ENCODE measurements at places on chromosomes 7 and 10.
A peak's percentile ranks its signal among the peaks of the same experiment; 100 is the strongest.

- DNase-seq: no peak
Observed at GRCh38 chr10:27364028-27364427, 123.4 kb upstream of the ACBD5 start.

DNA sequence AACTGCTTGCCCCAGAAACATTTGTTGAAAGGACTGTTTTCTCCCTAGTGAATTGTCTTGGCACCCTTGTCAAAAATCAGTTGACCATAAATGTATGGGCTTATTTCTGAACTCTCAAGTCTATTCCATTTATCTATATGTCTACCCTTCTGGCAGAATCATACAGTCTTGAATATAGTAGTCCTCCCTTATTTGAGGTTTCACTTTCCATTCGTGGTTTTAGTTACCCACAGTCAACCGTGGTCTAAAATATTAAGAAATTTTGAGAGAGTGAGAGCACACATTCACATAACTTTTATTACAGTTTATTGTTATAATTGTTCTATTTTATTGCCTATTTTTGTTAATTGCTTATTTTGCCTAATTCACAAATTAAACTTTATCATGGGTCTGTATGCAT is 17.4 kb upstream of the CEP41 start:
- no peak for DNase-seq

GRCh38 chr7:92295391-92295790 is 49.6 kb downstream of the ANKIB1 start:
- no peak for DNase-seq

- no peak for DNase-seq
Observed at GRCh38 chr7:137954614-137955013, 47.3 kb downstream of the CREB3L2 start.

DNA sequence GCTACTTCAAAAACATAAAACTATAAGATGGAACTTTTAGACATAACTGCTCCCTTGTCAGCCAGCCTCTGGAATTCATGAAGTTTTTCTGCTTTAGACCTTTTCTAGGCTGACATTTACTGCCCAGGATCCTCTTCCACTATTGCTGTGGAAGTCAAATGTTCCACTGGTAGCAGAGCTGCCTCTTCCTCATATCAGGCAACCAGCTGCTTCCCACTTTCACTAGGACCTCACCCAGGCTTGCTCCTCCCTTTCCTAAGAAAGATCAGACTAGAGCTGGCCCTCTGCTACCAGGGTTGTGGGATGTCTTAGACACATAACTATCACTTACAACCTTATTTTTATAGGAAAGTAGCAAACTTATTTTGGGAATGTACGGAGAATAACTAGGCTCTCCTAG is 121.5 kb downstream of the CTTNBP2 start:
- no peak for DNase-seq

GRCh38 chr7:138854115-138854645 is 56.2 kb upstream of the ATP6V0A4 start:
- DNase-seq: no peak

GRCh38 chr7:96665689-96666088 is 44.0 kb downstream of the SEM1 start:
- DNase-seq: no peak

- DNase-seq: no peak
Observed at GRCh38 chr10:71620642-71621041, 98.9 kb downstream of the C10orf105 start.

- no peak for DNase-seq
Observed at GRCh38 chr10:116237260-116237659, 35.7 kb downstream of the GFRA1 start.

- DNase-seq: peak; percentile 56
Observed at GRCh38 chr10:114544045-114544659, 113.9 kb downstream of the ABLIM1 start.

GRCh38 chr10:132674311-132674710 is 111.6 kb downstream of the NKX6-2 start:
- no peak for DNase-seq

- DNase-seq: no peak
Observed at GRCh38 chr10:130901311-130902165, 410.0 kb downstream of the TCERG1L start.

- DNase-seq: no peak
Observed at GRCh38 chr10:12406764-12407400, 57.5 kb downstream of the CAMK1D start.

GRCh38 chr10:80468002-80468401 is 13.9 kb downstream of the TSPAN14 start:
- peak; percentile 36 for DNase-seq

DNA sequence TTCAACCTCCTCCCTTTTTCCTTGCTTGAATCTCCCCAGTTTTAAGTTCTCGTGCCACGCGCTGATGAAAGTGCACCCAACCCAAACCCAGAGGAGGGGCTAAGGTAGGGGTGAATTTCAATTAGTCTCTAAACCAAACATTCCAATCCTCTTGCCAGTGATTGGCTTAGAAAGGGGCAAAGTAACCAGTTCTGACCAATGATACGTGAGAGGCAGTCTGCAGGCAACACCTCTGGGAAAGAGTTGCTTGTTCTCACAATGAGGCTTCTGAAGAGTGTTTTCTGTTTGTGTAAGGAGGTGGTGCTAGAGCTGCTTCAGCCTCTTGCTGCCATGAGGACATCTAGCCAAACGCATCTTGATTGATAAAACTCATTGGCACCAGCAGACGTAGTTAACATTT is 21.8 kb downstream of the SLC35G1 start:
- DNase-seq: no peak

DNA sequence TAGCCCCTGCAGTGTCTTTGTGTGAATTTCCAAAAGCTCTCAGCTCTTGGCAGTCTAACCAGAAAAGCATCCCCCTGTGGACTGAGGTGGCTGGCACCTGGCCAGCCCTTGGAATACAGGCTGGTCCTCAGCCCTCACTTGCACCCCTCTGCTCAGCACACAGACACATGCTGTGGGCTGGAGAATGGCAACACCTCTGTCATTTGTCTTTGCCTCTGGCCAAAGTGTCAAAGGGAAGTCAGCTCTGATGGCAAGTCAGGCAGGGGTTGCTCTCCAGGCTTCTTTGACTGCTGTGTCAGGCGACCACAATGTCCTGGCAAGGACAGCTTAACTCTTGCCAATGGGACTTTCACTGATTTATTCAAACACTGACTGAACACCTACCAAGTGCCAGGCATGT is 724.8 kb downstream of the INHBA start:
- DNase-seq: no peak

- DNase-seq: no peak
Observed at GRCh38 chr10:103049237-103049636, 131.1 kb downstream of the CNNM2 start.

- DNase-seq: no peak
Observed at GRCh38 chr10:30730306-30730705, 100.8 kb upstream of the LYZL2 start.

- DNase-seq: no peak
Observed at GRCh38 chr10:13669182-13669855, 82.6 kb downstream of the PRPF18 start.

GRCh38 chr10:24162206-24162985 is 46.5 kb upstream of the KIAA1217 start:
- DNase-seq: no peak

- DNase-seq: no peak
Observed at GRCh38 chr7:16616122-16616521, 29.4 kb downstream of the ANKMY2 start.

DNA sequence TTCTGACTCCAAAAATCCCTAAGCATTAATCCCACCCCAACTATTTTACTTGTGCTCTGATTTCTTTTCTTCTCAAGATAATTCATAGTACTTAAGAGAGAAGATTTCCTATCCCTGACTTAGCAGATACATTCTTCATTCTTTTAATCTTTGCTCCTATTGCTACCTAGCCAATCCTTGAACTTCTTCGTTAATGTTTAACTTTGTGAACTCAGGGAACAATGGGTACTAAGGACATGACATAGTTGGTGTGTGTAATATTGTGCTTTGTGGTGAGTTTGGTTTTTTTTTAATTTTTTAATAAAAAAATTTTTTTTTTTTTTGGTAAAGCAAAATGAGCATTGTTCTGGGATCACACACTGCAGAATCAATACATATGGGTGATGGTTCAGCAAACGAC is 166.2 kb downstream of the CHCHD3 start:
- no peak for DNase-seq

GRCh38 chr7:15007507-15007906 is 105.0 kb upstream of the DGKB start:
- no peak for DNase-seq

- DNase-seq: no peak
Observed at GRCh38 chr10:60669501-60669900, 108.8 kb upstream of the CDK1 start.

- DNase-seq: no peak
Observed at GRCh38 chr10:12984165-12984747, 17.3 kb downstream of the CCDC3 start.

DNA sequence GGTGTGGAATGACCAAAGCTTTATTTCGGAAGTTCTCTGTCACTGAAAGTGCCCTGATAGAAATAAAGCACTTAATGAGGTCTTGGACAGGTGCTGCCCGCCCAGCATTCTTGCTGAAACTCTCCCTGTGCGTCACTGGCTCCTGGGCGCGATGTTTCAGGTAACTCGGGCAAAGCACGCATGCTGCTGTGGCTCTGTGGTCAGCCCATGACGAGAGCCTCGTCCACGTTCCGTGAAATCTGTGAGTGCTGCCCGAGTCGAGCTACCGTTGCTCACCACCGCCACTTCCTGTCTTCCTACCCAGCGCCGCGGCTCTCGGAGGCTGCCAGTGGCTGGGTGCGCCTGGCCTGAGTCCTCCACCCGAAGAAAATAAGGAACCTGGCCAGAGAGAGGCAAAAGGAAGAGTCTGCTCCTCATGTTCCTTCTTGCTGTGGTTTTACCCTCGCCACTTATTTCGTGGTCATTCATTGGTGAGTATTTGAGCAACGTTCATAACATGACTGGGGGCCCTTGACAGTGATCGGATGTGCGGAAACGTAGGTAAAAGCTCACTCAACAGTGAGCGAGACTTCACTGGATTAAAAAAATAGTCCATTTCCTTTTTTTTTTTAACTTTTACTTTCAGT is 95.5 kb downstream of the MAP3K8 start:
- DNase-seq: peak; percentile 64

DNA sequence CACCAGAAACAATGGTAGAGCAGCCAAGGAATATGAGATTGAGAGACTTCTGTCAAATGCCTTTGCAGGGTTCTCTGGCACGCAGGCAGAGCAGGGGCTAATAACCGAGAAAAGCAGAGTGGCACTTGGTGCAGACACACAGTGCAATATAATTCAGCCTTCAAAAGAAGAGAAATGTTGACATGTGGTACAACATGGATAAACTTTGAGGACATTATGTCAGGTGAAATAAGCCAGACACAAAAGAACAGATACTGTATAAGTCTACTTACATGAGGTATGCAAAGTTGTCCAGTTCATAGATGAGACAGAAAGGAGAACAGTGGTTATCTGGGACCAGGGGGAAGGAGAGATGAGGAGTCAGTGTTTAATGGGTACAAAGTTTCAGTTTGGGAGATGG is 41.8 kb downstream of the ITIH5 start:
- no peak for DNase-seq

- DNase-seq: no peak
Observed at GRCh38 chr7:132817949-132818348, 241.7 kb upstream of the PLXNA4 start.

GRCh38 chr7:78194611-78195010 is 396.0 kb downstream of the PHTF2 start:
- no peak for DNase-seq

GRCh38 chr10:52221923-52222322 is 92.2 kb upstream of the DKK1 start:
- no peak for DNase-seq

DNA sequence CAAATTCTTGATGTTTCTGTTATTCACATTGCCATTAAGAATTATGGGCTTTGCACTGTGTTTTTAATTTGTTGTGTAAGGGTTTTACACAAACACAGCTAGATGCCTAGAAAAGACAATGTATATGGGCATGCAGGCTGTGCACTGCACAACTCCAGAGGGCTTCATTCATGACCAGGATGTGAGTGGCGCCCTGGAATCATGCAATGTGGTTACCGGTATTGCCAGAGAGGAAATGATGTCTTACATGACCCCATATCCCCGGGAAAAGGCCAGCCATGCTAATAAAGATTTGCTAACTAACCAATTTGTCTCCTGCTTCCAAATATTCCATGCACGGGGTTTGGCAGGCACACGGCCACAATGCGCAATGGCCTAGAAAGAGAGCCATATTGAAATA is 16.9 kb downstream of the KCNMA1 start:
- no peak for DNase-seq

DNA sequence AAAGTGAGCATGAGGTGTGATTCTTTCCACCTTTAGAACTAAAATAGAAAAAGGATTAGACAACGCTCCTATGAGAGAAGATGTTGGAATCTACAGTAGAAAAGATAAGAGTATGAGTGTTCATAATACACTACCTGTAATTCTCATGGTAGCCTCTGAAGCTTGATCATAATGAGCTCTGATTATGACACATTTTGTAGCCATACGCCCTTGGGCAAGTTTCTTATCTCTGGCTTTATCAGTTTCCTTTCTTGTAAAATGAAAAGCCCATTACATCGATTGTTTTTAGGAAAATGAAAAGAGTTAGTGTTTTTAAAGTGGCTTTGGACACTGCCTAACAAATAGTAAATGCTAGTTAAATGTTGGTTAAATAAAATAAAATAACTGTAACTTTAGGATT is 22.4 kb upstream of the PRSS58 start:
- no peak for DNase-seq

DNA sequence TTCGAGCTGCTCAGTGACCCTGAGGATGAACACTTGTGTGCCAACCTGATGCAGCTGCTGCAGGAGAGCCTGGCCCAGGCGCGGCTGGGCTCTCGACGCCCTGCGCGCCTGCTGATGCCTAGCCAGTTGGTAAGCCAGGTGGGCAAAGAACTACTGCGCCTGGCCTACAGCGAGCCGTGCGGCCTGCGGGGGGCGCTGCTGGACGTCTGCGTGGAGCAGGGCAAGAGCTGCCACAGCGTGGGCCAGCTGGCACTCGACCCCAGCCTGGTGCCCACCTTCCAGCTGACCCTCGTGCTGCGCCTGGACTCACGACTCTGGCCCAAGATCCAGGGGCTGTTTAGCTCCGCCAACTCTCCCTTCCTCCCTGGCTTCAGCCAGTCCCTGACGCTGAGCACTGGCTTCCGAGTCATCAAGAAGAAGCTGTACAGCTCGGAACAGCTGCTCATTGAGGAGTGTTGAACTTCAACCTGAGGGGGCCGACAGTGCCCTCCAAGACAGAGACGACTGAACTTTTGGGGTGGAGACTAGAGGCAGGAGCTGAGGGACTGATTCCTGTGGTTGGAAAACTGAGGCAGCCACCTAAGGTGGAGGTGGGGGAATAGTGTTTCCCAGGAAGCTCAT is 1.1 kb downstream of the DDIT4 start:
- peak; percentile 26 for DNase-seq

GRCh38 chr7:94243066-94243711 is 151.5 kb upstream of the COL1A2 start:
- DNase-seq: no peak

GRCh38 chr7:68629-69028 is 123.7 kb upstream of the FAM20C start:
- DNase-seq: no peak

GRCh38 chr10:69858201-69858600 is 56.5 kb downstream of the COL13A1 start:
- no peak for DNase-seq

- DNase-seq: no peak
Observed at GRCh38 chr7:42351316-42351935, 114.4 kb upstream of the GLI3 start.

- DNase-seq: no peak
Observed at GRCh38 chr10:20466731-20467130, 430.4 kb downstream of the NEBL start.

- no peak for DNase-seq
Observed at GRCh38 chr7:65379318-65379717, 5.7 kb downstream of the ZNF92 start.
